Activated T-cell treated with anti-CD3 and anti-CD28 coated beads for 4 hours (primary cell): ENCODE measurements at places on chromosomes 1 and 21.

GRCh38 chr1:164771041-164771618, 212.1 kb downstream of the PBX1 start:
- DNase-seq: no peak

- DNase-seq: no peak
Measured at GRCh38 chr1:30366911-30367310, 356.5 kb downstream of the MATN1 start.

- no peak for DNase-seq
Measured at GRCh38 chr1:39992234-39992633, 37.3 kb downstream of the MFSD2A start.

DNA sequence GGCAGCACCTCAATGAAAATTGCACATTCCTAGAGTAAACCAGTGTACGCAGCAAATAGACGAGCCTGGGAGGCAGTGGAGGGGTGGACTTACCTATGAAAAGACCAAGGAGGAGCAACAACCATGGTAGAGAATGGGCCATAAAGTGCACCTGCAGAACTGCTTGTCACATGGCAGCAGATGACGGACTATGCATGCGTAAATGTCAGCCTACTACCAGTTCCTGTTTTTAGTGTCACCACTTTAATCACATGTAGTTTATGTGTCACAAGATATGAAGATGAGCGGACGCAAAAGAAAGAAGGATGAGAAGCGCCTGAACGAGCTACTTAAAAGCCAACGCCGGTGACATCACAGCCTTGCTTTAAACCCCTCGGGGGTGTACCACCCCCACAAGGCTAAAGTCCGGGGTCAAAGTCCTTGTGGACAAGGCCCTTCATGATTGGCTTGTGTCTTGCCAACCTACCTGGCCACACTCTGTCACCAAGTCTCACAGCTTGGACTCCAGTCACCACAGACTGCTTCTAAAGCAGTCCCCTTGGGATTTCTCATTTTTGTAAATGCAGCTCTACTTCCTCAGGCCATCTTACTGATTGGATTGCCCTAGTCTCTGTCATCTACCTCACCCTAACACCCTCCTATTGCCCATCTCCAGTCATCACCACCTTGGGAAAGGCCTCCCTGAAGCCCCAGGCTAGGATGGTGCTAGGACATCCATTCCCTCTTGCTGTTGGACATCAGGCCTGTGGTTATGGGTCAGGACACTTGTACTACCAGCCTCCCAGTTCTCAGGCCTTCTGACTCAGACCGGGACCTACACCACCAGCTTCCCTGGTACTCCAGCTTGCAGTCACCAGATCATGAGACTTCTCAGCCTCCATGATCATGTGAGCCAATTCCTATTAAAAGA, 6.0 kb upstream of the LY9 start:
- no peak for DNase-seq

GRCh38 chr21:31151156-31152045, 113.1 kb upstream of the KRTAP19-8 start:
- DNase-seq: no peak

- DNase-seq: no peak
Measured at GRCh38 chr1:147837129-147837963, 65.2 kb upstream of the GJA8 start.

GRCh38 chr21:42039470-42039901, 29.3 kb upstream of the ZBTB21 start:
- DNase-seq: no peak

- DNase-seq: no peak
Measured at GRCh38 chr1:156140879-156141707, 12.3 kb upstream of the SEMA4A start.

DNA sequence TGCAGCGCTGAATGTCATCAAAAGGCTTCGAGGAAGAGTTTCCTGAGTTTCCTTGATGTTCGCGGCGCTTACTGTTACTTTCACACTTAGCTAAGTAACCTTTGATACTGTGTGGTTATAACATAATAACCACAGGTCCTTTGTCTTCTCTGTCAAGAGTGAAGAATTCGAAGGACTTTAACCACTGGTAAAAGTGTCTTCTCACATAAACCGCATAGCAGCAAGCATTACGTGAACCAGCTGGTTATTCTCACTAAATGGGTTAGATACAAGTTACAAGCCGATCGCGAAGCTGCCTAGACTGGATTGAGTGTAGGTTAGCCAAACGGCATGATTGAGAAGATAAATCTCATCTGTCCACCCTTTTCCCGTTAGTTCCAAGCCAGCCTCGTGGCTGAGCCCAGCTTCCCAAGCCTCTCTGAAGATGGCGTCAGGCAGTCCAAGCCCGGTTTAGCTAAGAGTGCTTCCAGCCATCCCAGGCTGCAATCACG, 18.3 kb upstream of the IFNGR2 start:
- DNase-seq: peak; percentile 21

GRCh38 chr1:22854688-22855565, 117.7 kb downstream of the LACTBL1 start:
- no peak for DNase-seq

- DNase-seq: no peak
Measured at GRCh38 chr1:33719771-33720670, 143.9 kb upstream of the HMGB4 start.

- no peak for DNase-seq
Measured at GRCh38 chr1:32142446-32143301, 34.8 kb downstream of the KPNA6 start.

DNA sequence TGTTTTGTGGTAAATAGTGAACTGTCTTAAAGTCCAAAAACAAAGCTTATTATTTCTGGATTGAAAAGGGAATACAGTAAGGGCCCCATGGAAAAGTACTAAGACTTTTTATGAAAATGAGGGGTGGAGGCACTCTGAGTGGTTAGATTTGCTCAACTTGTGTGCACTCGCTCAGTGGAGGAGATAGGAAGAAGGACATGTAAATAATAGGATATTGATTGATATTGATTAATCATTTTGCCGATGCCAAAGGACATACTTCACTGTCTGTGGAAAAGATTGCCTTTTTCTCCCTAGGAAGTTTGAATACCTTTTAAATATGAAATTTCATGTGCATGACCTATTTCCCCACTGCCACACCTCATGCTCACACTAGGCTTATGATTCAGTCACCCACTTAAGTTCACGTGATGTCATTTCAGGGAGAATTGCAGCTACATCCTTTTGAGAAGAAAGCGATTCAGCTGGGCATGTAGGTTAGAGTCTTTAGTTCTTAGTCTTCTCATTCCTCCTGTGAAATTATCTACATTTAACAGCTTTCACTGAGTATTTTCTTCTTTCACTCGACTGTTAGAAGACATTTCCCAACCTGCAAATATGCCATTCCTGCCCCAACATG, 5.0 kb downstream of the MTR start:
- DNase-seq: no peak

DNA sequence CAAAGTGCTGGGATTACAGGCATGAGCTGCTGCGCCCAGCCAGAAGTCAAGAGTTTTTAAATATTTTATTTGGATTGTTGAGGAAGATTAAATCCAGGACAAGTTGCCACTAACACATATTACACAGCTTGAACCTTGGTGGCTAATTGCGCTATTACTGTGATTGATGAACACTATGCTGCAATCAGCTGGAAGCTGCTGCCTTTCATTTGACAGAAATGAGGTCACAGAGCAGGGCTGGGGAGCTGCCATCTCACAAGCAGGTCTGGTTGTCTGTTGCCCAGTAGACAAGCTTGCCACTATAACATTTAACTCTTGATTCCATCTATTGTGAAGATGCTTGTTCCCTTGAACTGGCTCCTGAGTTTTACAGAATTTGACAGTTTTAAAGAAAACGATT, 37.4 kb upstream of the NRDC start:
- DNase-seq: no peak

DNA sequence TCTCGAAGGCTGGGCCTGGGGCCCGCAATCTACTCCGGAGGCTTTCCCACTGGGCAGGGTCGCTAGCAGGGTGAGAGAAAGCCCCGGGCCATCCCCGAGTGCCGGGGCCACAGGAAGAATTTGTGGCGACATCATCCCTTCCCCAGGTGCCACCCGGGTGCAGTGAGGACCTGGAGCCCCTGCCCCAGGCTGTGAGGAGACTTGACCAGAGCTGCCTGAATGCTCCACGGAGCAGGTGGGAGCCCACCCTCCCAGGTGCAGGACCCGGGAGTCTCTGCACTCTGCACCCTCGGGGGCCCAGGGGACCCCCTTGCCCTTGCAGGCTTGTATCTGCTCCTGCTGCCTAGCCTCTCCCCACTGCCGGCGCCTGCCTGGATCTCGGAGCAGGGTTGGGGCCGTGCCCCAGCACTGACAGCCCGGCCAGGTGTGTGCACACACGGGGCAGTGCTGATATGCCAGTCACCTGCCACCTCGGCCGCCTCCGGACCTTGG, 67.5 kb upstream of the RGS7 start:
- no peak for DNase-seq
